Tibial artery (tissue), 4 donors: ENCODE measurements at places on chromosomes 1 and 21.

DNA sequence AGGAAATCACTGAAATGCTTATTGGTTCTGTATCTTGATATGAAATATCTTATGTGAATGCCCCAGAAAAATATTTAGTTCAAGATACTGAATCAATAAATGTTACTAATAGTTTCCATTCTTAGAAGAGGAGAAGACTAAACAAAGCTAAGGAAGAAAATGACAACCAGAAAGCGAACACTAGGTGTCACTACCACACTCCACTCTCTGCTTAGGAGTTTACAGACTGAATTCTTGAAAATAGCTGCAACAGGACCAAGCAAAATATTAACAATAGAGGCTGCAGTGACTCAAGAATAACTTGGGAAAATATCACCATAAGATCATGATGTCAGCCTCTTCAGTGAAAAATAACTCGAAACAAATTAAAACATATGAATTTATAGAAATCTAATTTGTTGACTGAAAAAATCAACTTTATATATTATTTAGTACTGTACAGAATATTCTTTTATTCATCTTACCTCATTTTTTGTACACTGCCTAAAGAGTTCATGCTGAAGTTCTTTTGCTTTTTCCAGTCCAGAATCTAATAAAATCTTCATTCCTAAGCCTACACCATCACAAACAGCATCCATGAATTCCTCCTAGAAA is 61.6 kb downstream of the KIF14 start:
- DNase-seq: no peak

DNA sequence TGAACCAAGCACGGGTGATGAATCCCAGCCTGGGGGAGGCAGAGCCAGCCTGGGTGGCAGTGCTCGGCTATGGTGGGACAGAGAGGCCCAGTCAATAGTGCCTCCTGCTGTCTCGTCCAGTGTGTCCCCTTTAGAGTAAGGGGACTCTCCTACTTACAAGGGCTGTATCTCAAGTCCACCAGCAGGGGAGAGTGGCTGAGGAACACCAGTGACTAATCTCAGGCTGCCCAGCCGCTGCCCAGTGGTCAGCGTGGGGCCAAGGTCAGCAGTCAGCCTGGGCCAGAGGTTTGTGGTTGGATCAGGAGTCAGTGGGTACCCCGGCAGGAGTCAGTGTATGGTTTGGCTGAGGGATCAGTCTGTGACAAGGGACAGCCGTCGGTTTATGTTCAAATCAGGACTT is 109.2 kb upstream of the RUNX3 start:
- no peak for DNase-seq

DNA sequence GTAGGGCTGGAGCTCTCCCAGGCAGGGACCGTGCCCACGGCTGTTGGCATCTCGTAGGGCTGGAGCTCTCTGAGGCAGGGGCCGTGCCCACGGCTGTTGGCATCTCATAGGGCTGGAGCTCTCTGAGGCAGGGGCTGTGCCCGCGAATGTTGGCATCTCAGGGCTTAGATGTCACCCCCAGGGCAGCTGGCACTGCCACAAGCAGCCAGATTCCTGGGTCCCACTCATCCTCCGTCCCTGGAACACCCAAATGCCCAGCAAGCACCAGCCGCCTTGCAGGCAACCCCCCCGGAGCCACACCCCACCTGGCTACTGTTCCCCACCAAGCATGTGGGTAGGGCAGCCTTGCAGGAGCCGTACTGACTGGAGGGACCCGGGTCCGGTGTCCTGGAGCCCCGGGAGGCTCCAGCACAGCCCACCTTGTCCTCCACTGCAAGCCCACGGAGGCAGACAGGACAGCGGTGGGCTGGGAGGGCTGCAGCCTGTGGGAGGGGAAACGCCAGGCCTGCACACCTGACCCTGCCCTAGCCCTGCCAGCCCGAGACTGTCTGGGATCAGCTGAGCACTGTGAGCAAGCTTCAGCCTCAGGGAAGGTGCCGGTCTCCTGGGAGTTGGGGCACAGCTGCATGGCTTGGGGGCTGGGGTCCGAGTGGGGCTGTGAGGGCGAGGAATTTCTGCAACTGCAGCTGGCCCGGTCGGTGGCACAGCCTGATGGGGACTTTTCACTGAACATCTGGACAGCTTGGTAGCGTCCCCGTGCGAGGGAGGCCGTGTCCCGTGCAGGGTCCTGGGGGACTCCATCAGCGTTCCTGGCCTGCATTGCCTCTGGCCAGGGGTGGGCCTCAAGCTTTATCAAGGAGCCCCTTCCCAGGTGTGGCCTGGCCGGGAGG is 53.6 kb downstream of the COL18A1 start:
- no peak for DNase-seq

GRCh38 chr1:166305371-166305770 is 138.6 kb upstream of the FAM78B start:
- no peak for DNase-seq

DNA sequence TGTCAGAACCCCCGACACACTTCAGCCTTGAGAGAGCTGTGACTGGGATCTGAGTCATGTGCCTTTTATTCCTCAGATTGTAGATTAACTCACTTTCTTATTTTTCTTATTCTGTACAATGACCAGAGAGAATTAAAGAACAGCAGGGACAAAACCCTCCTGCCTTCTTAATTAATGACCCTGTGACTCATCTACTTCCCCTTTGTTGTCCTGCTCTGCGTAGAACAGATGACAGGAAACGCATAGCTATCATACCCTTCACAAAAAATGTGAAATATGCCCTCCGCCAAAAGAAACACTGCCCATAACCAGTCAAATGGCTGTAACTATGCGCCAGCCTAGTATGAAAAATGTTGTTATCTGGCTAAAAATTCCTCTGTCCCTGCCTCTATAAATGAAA is 9.1 kb upstream of the PADI2 start:
- DNase-seq: no peak

- DNase-seq: no peak
Observed at GRCh38 chr1:2392686-2393085, 1.0 kb downstream of the RER1 start.

- DNase-seq: no peak
Observed at GRCh38 chr1:99227056-99227897, 37.0 kb upstream of the PLPPR4 start.

DNA sequence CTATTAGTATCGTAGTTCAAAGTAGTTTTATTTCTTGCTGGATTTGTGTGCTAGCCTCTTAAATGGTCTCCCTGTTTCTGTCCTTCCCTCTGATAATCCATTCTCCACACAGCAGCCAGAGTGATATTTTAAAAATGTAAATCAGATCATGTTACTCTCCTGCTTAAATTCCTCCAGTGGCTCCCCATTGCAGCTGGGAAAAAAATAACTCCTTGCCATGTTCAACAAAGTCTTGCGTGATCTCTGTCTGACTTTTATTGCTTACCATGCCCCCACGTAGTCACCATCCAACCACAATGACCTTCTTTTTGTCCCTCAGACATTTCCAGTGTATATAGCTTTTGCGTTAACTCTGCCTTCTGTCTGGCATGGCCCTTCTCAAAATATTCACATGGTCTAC is 178.8 kb downstream of the FGGY start:
- no peak for DNase-seq

GRCh38 chr1:184764483-184764882 is 9.8 kb upstream of the EDEM3 start:
- no peak for DNase-seq

DNA sequence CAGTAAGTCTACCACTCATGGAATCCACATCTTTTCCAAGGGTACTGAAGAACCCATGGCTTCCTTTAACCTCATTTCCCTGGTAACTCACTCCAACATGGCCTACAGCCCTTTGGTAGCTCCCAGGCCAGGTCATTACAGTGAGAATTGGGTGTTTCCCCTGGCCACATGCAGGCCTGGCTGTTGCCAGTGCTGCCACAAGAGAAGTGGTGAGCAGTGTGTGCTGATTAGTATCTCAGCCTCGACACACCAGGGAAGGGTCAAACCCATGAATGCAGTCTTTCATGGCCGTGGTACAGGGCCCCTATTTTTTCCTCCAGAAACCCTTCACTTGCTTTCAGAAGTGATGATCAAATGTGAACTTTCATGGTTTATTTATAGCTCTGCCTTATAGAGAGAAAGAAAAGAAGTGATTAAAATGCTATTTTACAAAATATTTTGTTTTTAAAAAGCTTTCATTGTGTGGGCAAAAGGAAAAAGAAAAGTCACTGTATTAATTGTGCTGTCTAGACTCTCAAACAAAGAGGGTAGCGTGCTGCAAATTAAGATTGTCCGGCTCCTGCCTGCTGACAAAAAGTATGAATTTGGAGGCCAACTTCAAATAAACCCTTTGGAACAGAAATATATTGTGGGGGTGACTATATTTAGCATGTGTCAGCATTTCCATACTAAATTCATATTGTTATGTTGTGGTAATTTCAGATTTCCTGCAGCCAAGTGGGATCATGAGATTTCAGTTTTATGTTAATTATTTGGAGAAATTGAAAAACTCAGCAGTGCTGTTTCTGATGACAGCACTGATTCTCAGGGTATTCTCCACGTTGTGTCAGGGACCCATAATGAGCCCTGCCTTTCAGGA is 62.0 kb upstream of the HOOK1 start:
- DNase-seq: no peak

DNA sequence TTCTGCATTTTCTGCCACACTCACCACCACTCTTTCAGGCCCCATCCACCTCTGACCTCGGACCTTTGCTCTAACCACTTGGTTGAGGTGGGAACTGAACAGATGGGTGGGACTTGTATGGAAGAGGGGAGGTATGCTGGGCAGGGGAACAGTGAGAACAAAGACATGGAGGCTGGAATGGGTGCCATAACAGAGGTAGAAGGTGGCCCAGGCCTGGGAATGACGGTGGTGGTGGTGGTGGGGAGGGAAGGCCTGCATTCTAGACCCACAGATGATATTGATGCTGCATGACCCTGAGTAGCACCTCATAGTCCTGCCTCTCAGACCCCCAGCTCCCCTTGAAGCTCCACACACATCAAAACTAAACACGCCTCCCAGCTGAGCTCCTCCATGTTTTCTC is 5.2 kb upstream of the CSF3R start:
- DNase-seq: no peak

- no peak for DNase-seq
Observed at GRCh38 chr1:194367121-194367520, 1180.7 kb upstream of the B3GALT2 start.

- DNase-seq: no peak
Observed at GRCh38 chr21:41597227-41597626, 89.3 kb upstream of the TMPRSS2 start.

DNA sequence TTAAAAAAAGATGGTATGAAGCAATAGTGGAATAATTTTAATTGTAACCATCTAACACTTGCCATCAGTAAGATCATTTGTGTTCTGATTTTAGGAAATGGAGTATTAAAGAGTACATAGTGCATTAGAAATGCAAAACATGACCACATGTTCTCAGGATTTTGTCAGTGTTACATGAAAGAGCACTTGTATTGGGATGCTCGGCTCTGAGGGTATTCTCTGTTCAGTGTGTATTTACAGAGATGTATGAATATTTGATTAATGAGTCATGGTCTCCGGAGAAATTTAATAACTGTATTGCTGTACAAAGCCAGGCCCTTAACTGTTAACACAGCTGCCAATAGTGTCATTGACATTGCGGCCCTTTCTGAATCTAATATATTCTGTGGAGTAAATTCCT is 91.7 kb downstream of the ATG4C start:
- DNase-seq: no peak

DNA sequence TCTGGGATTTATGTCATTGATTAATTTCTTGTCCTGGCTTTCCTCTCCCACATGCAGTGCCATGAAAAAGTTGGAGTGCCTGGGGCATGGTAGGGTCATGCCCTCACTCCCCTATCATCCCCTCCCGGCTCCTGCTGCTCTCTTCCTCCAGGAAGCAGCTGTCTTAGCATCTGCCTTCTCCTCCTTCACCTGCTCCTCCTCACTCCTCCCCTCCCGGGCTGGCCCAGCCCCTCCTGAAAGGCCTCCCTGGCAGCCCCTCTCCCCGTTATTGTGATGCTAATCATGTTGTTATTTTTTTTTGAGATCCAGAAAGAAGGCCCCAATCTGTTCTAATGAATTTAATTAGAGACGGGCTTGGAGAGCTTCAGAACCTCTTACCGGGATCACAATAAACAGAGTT is 36.3 kb upstream of the NFASC start:
- no peak for DNase-seq

GRCh38 chr1:64308866-64309265 is 105.4 kb downstream of the UBE2U start:
- DNase-seq: no peak

DNA sequence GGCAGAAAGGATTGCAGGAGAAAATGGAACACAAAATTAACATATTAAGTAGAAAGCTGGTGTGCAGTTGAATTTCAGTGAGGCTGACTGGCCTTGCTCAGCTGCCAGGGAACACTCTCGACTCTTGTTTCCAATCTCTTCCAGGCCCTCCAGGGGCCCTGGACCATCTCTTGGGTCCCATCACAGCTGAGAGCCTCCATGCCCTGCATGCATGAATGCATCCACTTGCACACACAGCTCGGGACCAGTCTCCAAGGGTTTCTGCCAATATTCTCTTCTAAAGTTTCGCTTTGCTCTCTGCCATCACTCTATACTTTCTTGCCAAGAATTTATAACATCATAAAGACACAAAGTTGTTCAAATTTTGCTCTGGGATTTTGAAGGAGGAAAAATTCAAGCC is 200.3 kb downstream of the DSCAM start:
- DNase-seq: no peak

- DNase-seq: no peak
Observed at GRCh38 chr1:119290297-119290696, 78.3 kb upstream of the HAO2 start.

DNA sequence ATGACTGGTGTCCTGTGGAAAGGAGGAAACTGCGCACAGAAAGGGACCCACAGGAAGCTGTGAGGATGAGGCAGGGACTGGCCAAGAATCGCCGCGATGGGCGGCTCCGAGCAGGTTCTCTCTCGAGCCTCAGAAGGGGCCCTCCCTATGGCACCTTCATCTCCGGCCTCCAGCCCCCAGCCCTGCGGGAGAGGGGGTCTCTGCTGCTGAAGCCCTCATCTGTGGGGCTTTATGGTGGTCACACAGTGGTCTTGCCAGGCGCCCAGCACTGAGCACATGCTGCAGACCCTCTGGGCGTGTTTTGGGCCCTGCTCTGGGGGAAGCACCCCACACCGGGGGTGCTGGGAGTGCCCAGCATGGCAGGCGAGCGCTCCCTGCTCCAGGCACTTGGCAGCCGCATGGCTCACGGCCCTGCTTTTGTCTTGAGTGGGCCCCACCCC is 86.6 kb upstream of the ACTRT2 start:
- no peak for DNase-seq

DNA sequence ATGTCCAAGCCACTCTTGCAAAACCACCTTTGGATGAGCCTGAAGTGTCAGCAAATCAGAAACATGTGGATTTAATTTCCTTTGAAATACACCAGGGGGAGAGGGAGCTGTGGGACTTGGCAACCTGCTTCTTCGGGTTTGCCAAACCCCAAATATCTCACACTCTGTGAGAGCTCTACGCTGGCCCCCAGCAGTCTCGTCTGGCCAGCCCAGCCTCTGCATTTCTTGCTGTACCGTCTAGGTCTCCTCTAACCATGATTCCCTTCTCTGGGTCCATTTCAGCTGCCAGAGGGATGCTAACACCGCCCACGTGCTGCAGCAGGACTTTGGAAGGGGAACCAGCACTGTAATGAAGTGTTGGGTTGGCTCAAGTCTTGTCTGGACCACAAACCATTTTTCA is 114.6 kb downstream of the MRPS6 start:
- DNase-seq: peak; percentile 63
